ENCODE measurements at places on chromosomes 11 and 22. TPM values are rescaled to one million over a fixed set of nuclear protein-coding genes. Genes with fewer than 3 reads are reported as not detected.

The GGTLC2 gene
- not detected for total RNA-seq

The PRR5L gene
- 0.54 TPM for total RNA-seq

The SLC6A5 gene
- total RNA-seq: not detected

The HOATZ gene
- total RNA-seq: not detected

The LRRN4CL gene
- total RNA-seq: 62.0 TPM

The OR4A16 gene
- not detected for total RNA-seq

The SCGB2A2 gene
- total RNA-seq: not detected

The CCDC15 gene
- 9.8 TPM for total RNA-seq

The CCDC73 gene
- total RNA-seq: not detected

The SLC37A4 gene
- 13.4 TPM for total RNA-seq

The CCDC157 gene
- total RNA-seq: 2.6 TPM

DNA sequence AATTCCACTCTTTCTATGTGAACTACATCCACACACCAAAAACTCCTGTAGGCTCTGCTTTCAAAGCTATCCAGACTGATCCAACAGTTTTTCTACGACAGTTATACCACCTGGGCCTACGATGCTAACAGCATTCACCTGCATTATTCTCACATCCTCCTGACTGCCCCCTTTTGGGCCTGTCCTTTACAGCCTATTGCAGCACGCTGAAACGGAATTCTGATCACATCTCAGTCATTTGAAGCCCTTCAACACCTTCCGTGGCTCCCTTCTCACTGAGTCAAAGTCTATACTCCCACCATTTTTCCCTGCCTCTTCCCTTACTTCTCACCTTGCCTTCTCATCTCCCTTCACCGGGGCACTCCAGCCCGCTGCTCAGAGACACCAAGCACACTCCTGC is 791.3 kb upstream of the KIRREL3 start:
- no peak for DNase-seq

GRCh38 chr11:107215010-107215409 is 196.7 kb upstream of the GUCY1A2 start:
- DNase-seq: no peak

DNA sequence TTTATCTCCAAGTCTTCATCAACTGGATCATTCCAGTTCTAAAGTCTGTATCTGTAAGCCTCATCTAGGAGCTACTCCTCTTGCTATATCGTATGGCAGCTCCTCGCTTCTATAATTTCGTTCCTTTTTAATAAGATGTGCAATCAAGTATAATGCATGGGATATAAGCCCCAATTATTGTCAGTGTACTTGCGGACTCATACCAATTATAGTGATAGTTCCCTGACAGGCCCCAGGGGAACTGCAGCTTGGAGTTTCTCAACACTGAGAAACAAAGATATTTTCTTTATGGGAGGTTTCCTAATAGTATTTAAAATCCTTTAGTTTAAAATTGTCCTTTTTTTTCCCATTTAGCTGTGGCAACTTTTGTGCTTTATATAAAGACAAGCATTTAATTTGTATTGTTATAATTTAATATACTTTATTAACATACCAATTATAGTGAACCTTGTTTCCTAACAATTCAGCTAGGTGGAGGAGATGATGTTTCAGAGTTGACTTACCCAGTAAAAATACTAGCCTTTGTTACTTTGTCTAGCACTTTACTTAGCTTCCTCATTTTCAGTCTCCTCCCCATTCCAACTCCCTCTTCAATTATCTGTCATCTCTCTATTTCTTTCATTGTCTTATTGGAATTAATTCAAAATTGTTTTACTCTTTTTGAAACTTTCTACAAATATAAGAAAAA is 25.3 kb upstream of the DDX17 start:
- no peak for DNase-seq

GRCh38 chr11:115050756-115051155 is 372.4 kb downstream of the NXPE2 start:
- no peak for DNase-seq

DNA sequence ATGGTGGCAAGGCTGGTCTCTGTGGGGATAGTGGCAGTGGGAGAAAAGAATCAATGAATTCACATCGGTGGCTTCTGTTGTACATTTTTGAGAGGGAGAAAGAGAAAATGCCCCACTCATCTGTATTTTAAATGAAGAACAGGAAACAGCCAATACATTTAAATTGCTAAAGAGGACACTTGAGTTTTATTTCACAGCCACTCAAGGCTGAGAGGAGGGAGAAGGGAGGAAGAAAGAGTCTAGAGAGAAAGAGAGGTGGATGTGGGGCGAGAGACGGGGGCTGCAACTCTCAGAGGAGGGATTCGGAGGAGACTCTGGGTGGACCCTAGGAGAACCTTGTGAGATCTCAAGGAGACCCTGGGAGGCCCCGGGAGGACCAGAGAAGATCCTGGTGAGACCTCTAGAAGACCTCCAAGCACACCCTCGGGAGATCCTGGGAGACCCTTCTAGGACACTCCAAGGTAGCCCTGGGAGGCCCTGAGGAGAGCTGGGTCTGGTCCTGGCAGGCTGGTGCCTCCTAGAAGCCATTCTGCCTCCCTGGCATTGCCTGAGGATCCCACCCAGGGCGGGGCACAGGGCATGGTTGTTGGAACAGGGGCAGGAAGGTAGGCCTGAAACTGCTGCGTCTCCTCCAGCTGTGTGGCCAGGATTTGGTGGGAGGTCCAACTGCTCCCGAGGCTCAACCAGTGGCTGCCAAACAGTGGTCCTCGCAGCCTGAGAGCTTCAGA is 91.0 kb upstream of the SHISAL1 start:
- DNase-seq: no peak

DNA sequence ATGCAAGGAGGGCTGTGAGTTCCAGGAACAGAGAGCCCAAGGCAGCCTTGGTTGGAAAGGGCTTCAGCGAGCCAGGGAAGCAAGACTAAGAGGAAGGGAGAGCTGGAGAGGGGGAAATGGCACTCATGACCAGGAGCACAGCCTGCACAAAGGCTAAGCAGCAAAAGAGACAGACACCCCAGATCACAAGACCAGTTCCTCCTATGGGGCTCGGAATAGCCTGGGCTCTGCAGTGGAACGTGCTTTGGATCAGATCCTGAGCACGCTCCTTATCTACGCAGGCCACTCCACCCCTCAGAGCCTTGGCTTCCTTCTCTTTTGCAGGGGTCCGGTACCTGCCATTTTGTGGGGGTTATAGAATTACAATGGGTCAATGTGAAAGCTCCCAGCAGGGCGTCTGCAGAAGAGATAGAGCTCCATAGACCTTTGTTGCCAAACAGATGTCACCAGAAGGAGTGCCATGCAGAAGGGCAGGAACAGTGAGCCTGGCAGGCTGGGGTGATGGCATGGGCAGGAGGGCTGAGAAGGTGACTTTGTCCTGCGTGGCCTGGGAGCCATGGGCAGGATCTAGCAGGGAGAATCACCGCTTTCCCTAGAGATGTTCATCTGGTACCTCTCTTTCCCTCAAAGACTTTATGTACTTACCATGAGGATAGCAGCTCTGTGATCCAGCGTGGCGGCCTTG is 33.8 kb downstream of the ZC3H7B start:
- DNase-seq: no peak

- no peak for DNase-seq
These were observed 3.2 kb downstream of the MMP11 start for GRCh38 chr22:23775779-23776375.

- peak; percentile 31 for DNase-seq
These were observed 88.3 kb downstream of the LUZP2 start for GRCh38 chr11:24585192-24585591.

DNA sequence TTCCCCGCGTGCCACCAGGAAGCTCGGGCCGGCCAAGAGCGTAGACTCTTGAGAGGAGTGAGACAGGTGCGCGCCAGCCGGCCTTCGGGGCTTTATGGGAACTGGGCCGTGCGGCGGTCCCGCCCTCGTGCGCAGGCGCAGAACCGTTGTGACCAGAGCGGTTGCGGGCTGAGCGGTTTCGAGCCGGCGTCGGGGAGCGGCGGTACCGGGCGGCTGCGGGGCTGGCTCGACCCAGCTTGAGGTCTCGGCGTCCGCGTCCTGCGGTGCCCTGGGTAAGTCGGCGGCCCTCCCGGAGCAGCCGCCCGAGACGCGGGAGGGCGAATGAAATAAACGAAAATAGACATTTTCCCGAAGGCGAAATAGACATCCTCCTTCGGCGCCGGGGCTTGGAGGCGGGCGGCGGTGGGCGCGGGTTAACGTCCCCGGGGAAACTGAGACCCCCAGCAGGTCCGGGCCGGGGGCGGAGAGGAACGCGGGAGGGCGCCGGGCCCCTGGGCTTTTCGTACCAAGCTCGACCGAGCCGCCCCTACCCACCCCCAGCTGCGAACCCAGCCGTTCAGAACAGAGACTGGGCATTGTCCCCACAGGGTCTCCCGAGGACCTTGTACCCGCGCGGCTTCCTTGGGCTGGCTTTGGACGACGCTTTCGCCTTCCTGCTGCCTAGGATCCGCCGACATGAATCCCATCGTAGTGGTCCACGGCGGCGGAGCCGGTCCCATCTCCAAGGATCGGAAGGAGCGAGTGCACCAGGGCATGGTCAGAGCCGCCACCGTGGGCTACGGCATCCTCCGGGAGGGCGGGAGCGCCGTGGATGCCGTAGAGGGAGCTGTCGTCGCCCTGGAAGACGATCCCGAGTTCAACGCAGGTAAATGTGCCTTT is at the start of gene ASRGL1:
Gene ASRGL1 (plus strand): TSS at position 146 of the 879 bp plus-strand sequence. CDS start 530 bp downstream, at position 676.
- DNase-seq: peak; percentile 34

- no peak for DNase-seq
These were observed 11.8 kb upstream of the SWAP70 start for GRCh38 chr11:9651899-9652748.

DNA sequence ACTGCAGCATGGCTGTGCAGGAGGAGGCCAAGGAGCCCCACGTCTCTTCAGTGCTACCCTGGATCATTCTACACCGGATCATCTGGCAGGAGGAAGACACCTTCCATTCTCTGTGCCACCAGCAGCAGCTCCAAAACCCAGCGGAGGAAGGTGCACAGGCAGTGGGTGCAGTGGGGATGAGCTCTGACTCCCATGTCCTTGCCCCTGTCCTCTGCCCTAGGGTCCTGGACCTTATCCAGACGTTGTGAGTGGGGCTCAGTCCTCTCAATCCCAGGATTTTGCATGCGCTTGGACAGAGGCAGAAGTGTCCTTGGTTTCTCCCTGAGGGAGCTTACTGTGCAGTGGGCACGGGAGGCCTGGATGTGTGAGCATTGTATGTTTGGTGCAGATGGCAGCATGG is 61.3 kb downstream of the CABIN1 start:
- no peak for DNase-seq

DNA sequence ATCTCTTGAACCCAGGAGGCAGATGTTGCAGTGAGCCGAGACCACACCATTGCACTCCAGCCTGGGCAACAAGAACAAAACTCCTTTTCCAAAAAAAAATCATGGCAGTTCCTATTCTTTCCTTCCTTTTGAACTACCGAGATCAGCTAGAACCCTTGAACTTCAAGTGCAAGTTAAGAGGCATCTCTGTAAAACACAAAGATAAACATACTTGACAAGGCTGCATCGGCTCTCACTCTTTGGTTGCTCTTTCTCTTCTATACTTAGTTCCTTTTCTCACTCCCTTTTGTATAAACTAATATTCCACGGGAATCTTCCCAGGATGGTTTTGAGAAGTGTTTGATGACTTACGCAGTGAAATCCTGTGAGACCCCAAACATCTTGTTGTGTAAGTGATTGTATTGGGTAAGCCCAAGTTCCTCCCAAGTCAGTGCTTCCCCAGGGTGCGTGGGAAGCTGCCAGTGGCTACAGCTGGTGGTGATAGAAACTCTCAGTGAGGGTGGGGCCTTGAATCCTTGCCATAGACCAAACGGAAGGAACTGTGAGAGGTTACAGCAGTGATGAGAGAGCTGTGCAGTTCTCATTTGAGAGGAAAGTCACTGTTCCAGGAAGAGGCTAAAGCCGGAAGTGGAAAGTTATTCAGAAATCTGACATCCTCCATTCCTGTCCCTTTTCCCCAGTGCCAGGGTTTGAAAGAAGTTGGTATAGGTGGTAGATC is 24.1 kb upstream of the CDC42EP2 start:
- peak; percentile 100 for DNase-seq

DNA sequence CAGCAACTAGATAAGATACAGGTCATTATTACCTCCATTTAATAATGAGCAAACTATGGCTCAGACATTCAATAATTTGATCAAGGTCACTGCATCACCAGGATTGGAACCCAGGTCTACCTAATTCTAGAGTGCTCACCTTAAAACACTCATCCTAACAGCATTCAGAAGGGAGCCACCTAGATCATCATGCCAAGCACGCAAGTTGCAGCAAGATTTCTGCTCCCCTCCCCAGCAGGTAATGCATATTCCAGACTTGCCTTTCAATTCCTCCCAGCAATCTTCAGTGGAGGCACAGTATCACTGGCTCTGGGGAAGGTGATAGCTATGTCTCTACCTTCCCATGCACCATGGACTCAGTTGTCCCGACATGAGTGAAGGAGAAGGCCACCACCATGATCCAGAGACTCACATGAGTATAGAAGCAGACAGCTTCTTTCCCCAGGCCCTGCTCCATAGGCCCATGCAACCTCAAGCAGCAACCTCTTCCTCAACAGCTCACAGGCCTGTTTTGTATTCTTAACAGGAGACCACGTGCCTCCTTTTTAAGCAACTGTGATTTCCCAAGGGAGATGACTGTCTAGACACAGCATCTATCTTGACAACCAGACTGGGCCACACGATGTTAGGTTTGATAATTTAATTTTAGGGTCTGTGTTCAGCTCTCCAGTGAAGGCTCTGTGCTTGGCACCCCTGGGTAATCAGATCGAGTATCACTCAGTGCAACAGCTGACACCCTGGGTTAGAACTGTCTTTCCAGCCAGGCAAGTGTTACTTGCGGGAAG is 36.4 kb downstream of the RAB30 start:
- peak; percentile 75 for DNase-seq

DNA sequence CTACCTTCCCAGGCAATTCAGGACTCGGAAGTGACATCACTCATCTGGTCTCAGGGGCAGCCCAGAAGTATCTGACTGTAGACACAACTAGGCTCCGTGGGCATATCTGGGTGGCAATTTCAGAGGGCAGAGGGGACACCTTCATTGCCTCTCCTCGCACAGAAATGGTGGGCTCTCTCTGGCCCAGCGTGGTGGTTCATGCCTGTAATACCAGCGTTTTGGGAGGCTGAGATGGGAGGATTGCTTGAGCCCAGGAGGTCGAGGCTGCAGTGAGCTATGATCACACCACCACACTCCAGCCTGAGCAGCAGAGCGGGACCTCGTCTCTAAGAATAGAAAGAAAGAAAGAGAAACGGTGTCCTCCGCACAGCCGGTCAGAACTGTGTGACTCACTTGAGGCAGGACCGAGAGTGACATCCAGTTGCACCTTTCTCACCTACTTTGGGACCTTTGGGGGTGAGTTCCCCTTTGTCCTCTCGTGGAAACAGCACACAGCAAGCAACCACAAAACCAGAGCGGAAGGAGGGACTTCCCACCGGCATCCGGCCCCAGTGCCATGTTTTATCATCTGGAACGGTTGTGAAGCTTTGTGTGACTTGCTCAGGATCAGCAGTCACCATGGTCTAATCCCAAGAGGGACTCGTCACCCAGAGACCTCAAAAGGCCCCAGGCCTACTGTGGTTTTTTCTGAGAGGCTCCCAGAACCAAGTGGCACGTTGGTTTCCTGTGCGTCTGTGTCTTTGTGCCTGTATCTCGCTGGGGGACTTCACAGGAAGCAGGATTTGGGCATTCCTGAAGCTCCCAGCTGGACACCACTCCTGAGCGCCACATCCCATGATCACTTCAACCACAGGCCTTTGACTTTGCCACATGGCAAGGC is 38.4 kb upstream of the EMID1 start:
- no peak for DNase-seq

- no peak for DNase-seq
These were observed 39.0 kb downstream of the CSNK2A3 start for GRCh38 chr11:11313902-11314692.

GRCh38 chr11:97814325-97814959 is 1206.3 kb upstream of the CNTN5 start:
- peak; percentile 39 for DNase-seq

GRCh38 chr11:18578975-18579598 is 9.4 kb downstream of the UEVLD start:
- DNase-seq: no peak

- DNase-seq: no peak
These were observed 56.4 kb downstream of the RTL6 start for GRCh38 chr22:44441401-44442185.

All from fibroblast of the aortic adventitia (primary cell).